Anterior cingulate cortex (tissue), 58 donors: ENCODE measurements at places on chromosomes 5 and 9.

DNA sequence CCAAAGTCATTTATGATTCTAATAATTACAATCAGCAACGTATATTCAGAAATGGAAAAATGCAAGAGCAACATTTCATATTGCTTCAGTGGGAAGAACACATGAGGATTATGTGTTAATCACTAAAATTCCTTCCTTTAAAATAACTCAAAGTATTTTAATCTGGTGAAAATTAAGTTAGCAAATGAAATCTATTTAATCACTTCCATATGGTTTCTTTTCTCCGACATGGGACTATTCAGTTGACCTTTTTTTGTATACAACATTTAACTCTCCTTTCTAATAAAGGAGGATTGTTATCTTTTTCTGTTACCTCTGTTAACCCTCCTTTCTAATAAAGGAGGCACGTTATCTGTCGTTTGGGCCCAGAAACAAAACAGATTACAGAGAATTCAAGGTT lies 59.9 kb downstream of the HOMER1 start:
- DNase-seq, result no peak

- DNase-seq, result no peak
Measured at GRCh38 chr5:17896605-17897004, 262.3 kb downstream of the TAF11L14 start.

DNA sequence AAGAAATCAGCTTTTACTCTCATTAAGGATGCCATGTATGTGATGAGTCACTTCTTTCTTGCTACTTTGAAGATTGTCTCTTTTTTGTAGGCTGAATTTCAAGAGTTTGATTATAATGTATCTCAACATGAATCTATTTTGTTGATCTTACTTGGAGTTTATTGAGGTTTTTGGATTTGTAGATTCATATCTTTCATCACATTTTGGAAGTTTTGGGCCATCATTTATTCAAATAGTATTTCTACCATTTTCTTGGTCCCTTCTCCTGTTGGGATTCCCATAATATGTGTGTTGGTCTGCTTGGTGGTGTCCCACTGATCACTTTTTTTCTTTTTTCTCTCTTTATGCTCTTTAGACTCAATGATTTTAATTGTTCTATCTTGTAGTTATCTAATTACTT lies 116.3 kb downstream of the CNTLN start:
- no peak for DNase-seq

GRCh38 chr9:105293408-105293807 lies 49.0 kb downstream of the SLC44A1 start:
- DNase-seq, result no peak

DNA sequence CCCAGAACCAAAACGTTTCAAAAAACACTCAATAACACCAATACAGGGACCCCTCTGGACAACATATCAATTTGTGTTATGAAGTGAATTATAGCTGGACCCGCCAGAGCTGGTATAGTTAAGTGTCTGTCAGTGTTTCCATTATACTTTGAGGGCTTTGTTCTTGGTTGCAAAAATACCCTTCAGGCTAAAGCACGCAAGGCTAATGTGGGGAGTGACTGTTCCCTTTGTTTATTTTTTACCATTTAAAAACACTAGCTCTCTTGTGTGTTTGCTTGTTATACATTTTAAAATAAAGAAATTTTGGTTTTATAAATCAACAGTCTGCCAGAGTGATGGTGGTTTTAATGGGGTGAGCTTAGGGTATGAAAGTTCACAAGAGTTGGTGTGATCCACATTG lies 859.5 kb downstream of the PTPRD start:
- DNase-seq, result no peak

DNA sequence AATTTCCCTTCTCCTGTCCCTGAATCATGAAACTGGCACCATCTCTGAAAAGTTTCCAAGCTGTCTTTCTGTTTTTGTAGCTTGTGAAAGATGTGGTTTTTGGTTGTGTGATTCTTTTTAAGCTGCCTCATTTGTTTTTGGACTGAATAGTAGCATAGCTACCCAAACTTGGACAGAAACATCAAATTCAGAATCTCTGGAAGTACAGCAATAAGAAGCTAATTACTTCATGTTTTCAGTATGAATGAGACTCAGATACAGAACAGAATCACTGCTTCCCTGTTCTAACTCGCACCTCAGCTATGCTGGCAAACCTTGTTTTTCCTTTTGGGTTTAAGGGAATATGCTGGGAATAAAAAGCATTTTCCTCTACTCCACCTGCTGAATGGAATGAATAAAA lies 101.0 kb downstream of the FGF1 start:
- DNase-seq, result no peak

- no peak for DNase-seq
Measured at GRCh38 chr5:10479154-10479721, 37.6 kb downstream of the ROPN1L start.

GRCh38 chr5:148191010-148191409 lies 11.8 kb upstream of the SPINK6 start:
- DNase-seq, result no peak

DNA sequence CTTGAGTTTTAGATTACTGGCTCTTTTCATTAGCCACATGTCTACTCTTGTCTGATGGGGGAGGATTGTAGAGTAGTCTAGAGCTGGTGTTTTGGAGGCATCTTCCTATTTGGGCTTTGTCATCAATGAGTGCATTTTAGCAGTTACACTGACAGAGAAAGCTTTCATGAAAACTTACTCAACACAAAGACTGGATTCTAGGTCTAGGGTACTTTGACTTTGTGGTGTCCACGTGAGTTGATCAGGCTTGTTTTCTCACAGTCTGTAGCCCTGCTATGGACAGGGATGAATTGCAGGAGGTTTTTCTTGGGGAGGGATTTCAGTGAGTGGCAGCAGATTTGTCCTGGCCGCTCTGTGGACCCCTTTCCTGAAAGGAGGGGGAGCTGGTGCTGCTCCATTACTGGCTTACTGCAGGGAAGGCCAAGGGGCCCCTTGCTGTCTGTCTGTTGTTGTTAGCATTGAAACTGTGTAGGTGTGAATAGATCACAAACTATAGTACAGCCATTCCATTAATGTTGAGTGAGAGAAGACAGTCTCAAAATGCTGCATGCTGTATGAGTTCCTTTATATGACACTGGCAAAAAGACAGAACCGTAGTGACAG lies 6.6 kb downstream of the TRIO start:
- DNase-seq, result no peak

DNA sequence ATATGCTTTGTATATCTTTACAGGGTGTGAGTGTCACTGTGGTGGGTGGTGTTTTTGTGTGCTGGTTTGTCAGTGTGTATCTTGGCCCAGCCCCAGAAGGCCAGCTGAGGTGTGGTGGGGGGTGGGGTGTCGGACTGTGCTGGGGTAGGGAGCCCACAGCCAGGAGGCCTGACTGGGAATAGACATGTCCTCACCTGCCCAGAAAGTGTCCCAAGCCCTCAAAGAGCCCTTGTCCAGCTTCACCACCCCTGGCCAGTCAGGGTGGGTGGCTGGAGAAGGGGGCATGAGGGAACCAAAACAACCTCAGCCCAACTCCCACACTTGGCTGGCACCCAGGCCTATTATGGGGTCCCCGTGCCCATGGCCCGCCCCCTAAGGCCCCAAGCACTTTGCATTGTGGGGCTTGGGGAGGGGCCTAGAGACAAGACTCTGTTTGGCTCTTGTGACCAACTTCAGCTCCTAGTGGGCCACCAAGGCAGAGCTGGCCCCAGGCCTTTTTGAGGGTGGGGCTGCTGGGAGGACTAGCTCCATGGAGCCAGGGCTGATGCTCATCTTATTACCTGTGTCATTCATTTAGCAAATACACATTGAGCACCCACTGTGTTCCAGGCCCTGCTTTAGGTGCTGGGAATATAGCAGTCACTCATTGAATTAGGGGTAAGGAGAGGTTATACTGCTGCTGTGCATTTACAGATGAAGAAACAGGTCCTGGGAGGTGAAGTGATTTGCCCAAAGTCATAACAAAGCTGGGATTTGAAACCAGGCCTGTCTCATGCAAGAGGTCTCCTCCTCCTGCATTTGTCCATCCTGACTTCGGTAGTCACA lies 56.2 kb upstream of the PSD2 start:
- no peak for DNase-seq

GRCh38 chr9:68597362-68597997 lies 56.8 kb upstream of the TMEM252 start:
- DNase-seq, result no peak
